ENCODE measurements at places on chromosomes 3 and 15. TPM values are rescaled to one million over a fixed set of nuclear protein-coding genes. Genes with fewer than 3 reads are reported as not detected.

- peak; percentile 97 for DNase-seq
Measured at GRCh38 chr3:183825456-183826161, at the start of gene MAP6D1. MAP6D1 (minus strand) TSS chr3:183825577; CDS start chr3:183825547, 30 bp downstream.

ARHGAP31 gene
- total RNA-seq, result 41.5 TPM

NANOGP8 gene
- 1.2 TPM for total RNA-seq

ALDH1L1 gene
- not detected for total RNA-seq

HLTF gene
- 42.0 TPM for total RNA-seq

GATA2 gene
- total RNA-seq, result 0.88 TPM

DNA sequence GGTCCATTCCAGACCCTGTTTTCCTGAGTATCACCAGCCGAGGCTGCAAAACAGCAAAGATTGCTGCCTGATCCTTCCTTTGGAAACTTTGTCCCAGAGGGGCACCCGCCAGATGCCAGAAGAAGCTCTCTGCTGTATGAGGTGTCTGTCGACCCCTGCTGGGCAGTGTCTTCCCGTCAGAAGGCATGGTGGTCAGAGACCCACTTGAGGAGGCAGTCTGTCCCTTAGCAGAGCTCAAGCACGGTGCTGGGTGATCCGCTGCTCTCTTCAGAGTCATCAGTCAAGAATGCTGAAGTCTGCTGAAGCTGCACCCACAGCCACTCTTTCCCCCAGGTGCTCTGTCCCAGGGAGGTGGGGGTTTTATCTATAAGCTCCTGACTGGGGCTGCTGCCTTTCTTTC, 1121.2 kb downstream of the NSUN3 start:
- DNase-seq, result no peak

DNA sequence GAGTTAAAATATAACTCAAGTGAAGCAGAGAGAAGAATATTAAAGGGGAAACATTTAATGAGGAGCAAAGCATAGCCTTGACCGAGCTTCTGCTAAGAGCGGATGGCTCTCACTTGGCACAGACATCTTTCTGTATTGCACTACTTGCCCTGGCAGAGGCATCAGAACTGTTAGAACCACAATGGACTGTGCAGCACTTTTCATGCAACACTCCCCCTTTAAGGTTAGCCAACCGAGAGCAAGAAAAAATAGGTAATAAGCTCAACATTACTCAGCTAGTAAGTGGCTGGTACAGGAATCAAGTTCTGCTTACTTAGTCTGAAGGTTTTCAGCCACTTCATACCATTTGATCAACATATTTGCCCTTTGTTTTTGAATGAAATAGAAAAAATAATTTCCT, 33.7 kb downstream of the CRTC3 start:
- no peak for DNase-seq

DNA sequence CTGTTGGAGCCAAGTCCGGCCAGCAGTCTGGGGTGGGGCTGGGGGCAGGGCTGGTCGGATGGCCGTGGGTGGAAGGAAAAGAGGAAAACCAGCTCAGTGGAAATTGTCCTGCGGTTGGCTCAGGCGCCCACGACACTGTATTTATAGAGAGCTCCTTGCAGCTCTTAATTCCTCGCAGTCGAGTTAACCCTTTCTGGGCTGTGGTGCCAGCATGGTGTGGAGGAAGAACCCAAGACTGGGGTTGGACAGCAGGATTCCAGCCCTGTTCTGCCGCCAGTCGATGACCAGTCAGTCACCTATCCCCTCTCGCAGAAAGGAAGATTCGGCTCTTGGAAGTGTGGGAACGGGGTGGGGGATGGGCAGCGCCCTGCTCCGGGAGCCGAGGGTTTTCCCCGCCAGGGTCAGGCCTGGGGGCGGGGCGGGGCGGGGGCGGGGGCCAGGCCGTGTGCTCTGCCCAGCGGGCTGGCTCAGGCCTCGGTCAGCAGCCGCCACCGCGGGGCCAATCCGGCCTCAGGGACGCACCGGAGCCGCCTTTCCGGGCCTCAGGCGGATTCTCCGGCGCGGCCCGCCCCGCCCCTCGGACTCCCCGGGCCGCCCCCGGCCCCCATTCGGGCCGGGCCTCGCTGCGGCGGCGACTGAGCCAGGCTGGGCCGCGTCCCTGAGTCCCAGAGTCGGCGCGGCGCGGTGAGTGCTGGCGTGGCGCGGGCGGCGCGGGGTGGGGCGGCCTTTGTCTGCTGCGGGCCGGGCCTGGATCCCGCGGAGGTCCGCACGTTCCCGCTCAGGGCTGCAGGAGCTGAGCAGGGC, at the start of gene CD276:
CD276 (plus strand) TSS at position 607 of the 804 bp plus-strand sequence. CDS start 15,257 bp downstream, outside the sequence.
- peak; percentile 97 for DNase-seq
